Hippocampal formation (tissue), 2 donors: ENCODE measurements at places on chromosomes 6 and 20.

GRCh38 chr20:49426873-49427272 is 55.6 kb downstream of the KCNB1 start:
- DNase-seq: no peak

- DNase-seq: peak; percentile 15
These were observed 22.5 kb downstream of the MOCS3 start for GRCh38 chr20:50980851-50981713.

GRCh38 chr6:113699239-113699638 is 157.9 kb upstream of the MARCKS start:
- no peak for DNase-seq

GRCh38 chr6:144266091-144266649 is 19.0 kb upstream of the UTRN start:
- no peak for DNase-seq

GRCh38 chr6:144723431-144723830 is 438.3 kb downstream of the UTRN start:
- no peak for DNase-seq

GRCh38 chr6:30974490-30975252 is 8.8 kb upstream of the MUC21 start:
- DNase-seq: no peak

- no peak for DNase-seq
These were observed 71.9 kb downstream of the TBC1D7 start for GRCh38 chr6:13256266-13257001.

GRCh38 chr6:25034431-25034921 is 98.7 kb upstream of the RIPOR2 start:
- no peak for DNase-seq

DNA sequence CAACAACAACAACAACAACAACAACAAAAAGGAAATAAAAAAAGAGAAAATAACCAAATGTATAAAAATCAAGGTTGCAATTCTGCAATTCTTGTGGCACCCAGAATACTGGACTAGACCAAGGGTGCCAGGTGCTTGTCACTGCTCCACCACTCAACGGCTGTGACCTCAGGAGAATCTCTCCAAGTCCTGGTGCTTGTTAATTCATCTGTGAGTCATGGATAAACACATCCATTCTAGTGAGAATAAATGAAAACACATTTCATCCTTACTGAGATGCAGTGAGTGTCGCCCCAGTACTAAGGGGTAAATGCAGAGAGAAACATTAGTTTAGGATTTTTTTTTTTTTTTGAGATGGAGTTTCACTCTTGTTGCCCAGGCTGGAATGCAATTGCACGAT is 32.0 kb downstream of the HLA-C start:
- DNase-seq: no peak

- DNase-seq: no peak
These were observed 91.1 kb upstream of the OPRM1 start for GRCh38 chr6:153947808-153948447.
